Right kidney (tissue), 9 donors: ENCODE measurements at places on chromosomes 2 and 18.

GRCh38 chr18:41870817-41871216 is 84.2 kb upstream of the PIK3C3 start:
- no peak for DNase-seq

DNA sequence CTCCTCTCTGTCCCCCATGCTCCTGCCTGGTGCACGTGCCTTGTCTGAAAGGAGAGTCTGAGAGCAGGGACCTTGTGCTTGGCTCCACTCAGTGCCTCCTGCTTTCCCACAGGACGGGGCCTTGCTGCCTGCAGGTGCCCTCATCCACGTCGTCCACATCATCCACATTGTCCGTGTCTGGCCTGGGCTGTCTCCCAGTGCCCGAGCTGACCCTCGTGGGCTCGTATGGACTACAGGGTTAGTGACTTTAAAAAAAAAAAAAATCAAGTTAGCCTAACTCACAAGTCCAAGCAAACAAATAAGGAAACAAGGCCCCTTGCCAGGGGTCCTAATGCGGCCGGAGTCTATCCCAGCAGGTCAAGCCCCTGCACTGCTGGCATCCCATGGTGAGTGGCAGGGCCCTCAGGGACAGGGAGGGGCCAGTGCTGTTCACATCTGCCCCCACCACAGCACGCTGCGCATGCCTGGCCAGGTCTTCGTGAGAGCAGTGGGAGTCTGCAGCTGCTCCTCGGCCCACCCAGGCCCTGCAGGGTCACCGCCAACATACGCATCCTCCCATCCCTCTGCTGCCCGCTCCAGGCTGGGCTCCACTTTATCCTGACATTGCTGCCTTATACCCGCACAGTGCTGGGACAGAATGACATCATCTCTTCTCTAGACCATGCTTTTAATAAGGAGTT is 232.6 kb downstream of the NDUFA10 start:
- no peak for DNase-seq

DNA sequence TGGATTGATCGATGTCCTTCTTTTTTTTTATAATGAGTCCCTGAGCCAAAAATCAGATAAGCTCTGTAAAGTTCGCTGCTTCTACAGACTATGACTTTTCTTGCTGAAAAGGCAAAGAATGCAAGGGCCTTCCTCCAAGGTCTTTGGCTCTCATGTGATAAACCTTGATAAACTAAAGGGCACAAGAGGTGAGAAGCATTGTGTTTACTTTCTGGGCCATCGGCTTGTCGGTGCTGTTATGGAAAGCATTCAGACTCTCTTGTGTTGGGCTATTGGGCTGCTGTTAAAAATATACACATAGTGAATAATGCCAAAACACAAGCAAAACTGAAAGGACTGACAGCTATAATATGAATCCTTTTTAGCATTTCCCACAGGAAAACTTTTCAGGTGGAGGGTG is 472.4 kb upstream of the SPHKAP start:
- no peak for DNase-seq

- DNase-seq, result peak; percentile 66
These were observed 1.4 kb downstream of the RAB11FIP5 start for GRCh38 chr2:73111073-73112025.

DNA sequence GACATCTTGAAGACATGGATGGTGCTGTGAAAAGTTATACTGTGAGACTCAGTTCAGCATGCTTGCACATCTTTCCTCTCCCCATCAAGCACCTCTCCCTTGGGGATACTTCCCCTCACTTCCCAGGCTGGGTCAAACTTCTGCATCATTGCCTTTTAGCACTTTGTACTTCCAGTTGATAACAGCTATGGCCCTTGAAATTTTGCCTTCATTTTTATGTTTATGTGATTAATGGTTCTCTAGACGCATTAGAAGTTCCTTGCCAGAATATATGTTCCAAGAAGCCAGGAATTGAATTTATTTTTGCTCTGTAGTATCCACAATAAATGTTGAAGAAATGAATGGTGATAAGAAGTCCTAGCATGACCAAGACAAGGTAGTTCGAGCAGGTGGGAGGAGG is 120.9 kb upstream of the ST6GAL2 start:
- no peak for DNase-seq

DNA sequence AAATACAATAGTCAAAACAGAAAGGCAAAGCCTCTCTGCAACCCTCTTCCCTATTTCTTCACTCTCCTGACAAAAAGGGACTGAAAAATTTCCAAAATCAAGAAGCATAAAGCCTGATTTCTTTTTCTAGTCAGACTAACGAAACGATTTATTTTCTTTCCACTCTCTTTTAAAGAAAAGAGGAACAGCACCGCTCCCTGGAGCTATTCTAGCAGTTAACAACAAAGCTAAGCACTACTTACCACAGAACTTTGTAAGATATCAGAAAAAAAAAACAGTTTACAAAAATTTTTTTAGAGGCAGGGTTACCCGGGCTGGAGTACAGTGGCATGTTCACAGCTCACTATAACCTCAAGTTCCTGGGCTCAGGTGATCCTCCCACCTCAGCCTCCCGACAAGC is 14.4 kb upstream of the FHL2 start:
- no peak for DNase-seq

GRCh38 chr2:54042897-54043620 is 72.3 kb upstream of the PSME4 start:
- no peak for DNase-seq

- no peak for DNase-seq
These were observed 121.2 kb downstream of the SMAD7 start for GRCh38 chr18:48829443-48830149.

- DNase-seq, result no peak
These were observed 115.8 kb upstream of the SIX3 start for GRCh38 chr2:44825702-44826101.

- DNase-seq, result no peak
These were observed 15.1 kb downstream of the SPTBN1 start for GRCh38 chr2:54471221-54471711.

GRCh38 chr18:57094175-57094574 is 52.7 kb upstream of the BOD1L2 start:
- DNase-seq, result no peak

DNA sequence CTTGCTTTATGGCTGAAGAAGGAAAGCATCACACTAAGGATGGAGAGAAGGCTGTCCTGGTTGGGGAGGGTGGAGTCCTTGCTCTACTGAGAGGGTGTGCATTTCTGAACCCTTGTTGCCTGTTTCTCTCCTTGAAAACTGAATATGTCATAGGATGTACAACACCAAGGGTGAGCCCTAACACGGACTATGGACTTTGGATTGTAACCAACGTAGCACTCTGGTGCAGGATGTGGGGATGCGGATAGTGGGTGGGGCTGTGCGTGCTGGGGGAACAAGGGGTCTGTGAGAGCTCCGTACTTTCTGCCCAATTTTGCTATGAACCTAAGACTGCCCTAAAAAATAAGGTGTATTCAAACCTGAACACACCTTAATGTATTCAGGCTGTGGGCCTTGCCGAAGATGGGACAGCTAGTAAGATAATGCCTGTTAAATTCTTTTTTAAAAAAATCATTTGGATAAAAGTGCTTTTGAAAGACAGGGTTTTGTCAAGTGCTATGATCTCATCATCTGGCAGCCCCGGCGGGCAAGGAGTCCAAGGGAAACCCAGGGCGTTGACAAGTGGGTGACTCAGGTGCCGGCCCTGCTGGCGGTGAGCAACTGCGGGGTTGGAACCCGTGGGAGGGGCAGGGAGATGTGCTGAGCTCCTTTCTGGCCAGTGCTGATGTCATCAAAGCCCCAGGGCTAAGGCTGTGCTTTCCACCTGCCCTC is 54.0 kb downstream of the GATA6 start:
- no peak for DNase-seq

- DNase-seq, result no peak
These were observed 17.8 kb downstream of the HNRNPLL start for GRCh38 chr2:38584881-38585280.

DNA sequence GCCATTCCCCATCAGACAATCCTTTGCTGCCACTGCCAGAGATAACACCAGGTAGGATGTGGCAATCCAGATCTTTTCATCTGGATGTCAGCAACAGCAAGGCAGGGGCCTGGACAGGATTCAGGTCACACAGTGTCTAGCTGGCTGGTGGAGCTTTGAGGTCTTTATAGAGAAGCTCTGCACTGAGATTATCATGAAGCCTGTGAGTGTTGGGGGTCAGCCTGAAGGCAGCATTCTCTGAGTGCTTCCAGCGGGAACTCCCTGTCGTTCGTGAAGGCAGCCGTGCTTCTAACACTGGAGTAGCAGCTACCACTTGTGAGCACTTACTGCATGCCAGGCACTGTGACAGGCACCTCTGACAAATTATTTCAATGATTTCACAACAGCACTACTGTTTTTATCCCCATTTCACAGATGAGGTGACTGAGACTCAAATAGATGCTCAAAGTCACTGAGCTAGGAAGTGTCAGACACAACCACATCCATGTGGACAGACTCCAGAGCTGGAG is 85.7 kb downstream of the SEMA4F start:
- no peak for DNase-seq

DNA sequence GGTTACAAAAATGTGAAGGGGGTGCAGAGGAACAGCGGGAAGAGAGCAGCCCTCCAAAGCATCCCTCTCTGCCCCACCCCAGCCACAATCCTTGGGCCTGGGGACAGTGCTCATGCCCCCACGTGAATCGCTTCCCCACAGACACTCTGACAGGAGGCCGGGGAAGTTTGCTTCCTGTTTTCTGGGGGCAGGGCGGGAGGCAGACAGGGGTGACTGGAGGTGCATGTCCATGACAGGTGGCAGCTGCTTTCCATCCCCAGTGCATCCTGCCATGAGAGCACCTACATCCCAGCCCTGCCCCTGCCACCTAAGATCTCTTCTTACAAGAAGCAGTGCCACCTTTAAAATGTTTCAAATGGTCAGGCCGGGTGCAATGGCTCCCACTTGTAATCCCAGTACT is 47.2 kb upstream of the UBE2F start:
- no peak for DNase-seq

DNA sequence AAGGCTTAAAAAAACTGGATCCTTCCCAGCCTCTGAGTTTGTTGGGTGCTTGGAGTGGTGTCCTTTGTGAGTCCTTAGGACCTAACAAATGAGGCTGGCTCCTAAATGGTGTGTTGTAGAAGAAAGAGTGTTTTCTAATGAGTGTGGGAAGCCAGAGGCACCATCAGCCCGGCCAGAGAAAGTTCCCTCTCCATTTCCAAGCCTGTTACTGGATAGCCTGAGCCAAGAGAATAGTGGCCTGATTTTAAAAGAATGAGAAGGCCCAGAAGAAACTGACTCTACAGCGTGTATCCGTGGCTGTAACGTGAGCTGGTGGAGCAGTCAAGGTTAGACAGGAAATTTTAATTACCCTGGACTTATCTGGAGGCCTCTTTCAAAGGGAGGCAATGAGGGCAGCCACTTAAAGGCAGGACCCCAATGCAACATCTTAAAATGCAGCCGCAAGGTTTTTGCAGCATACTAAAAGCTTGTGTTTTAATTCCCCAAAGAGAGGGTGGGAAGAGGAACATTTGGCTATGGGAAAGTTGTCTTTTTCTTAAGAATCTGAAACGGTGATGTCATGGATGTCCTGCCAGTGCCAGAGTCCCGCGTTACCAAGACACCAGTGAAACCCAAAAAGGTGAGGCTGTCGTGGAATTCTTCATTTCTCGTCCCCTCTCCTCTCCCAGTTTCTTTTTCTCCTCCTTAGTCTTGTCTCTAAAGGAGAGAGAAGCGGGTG is 4.6 kb downstream of the EFHD1 start:
- no peak for DNase-seq
